ENCODE measurements at places on chromosomes 11 and 22.

DNA sequence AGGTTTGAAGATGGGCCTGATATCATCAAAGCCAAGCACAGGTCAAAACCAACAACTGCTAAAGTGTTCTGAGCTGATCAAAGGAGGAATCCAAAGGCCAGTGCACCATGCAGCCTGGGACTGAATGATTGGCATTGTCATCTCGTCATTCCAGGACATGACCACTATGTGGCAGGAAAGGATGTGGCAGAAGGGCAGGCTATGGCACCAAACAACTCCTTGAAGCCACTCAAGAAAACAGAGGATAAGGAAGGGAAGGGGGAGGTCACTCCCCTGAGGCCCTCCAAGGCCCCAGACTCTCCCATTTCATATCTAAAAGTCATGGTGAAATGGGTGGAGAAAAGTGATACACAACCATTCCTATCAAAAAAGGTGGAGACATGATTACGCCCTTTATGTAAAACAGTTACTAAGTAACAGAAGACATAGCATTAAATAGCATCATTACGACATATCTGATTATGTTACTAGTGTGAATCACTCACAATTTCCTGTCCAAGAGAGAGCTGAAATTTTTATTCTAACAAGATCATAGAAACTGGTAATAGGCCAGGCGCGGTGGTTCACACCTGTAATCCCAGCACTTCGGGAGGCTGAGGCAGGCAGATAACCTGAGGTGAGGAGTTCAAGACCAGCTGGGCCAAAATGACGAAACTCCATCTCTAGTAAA is 49.3 kb downstream of the AHNAK start:
- DNase-seq: no peak

- DNase-seq: no peak
Observed at GRCh38 chr22:16777284-16777924, 47.8 kb downstream of the XKR3 start.

- no peak for DNase-seq
Observed at GRCh38 chr11:44954051-44954906, 3.6 kb upstream of the TP53I11 start.

- DNase-seq: no peak
Observed at GRCh38 chr11:15144347-15144746, 29.6 kb downstream of the INSC start.

DNA sequence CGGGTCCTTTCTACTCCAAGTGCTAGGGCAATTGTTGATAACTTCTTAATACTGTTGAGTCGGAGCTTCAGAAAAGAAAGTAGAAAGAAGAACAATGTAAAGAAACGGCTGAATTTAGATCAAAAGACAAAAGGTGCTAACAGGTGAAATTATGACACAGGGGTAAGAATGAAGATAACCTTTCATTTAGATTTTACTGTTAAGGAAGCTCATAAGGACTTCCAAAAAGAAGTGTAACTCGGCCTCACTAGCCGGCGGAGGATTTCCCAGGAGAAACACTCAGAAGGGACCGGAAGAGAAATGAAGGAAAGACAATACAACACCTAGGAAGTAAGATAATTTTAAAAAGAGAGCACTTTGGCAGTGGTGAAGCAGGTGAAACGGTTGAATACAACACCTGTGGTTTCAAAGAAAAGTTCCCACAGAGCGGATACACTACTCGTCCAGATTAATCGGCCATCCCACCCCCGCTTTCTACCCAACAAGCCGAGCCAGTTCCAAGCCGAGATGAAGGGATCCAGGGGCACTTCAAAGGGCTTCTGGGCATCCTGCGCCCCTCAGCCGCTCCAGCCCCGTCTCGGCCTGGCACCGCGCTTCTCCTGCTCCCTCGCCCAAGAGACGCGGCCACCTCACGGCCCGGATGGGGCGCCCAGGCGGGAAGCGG is 737 bp downstream of the PPP2R1B start:
- no peak for DNase-seq

DNA sequence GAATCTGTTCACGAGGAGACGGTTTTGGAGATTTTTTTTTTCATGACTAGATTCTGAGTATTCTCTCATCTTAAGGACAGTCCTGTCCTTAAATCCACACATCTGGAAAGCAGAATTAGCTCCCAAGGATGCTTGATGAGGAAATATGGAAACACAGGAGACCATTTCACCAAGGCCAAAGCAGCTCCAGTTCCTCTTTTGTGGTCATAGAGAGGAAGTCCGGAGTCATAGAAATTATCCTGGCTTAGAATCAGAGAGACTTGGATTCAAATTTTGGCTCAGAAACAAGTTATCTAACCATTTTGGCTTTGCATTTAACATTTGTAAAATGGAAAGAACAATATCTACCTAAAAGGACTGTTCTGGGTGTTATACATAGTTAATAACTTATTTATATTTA is 7.3 kb upstream of the TEAD1 start:
- no peak for DNase-seq

DNA sequence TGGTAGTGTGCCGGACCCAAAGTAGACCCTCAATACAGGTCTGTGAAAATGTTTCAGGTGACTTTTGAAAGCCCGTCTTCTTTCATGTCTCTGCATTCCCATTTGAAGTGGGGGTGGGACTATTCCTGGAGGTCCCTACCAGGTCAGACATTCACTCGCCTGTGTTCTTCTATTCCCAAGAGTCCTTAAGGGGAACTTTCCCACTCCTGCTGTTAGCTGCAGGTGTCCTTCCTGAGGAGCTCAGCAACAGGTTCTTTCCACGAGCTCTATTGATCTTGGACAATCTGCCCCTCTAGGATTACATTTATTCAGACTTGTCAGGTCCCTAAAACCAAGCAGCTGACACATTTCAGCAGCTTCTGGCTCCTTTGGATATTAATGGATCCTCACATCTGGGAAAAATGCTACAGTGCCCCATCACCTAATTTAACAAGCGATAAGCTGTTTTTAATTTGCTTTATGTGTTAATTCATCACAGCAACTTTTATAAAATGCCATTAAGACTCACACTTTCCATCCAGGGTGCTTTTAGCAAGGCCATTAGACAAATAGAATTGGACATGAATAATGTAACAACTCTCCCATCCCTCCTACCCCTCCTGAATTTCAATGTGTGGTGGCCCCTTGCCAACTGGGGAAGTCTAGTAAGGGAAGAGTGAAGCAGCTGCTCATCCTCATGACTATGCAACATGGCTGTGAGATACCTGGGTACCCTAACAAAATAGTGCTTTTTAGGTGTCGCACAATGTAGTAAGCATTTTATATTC is 259.5 kb upstream of the CCDC90B start:
- no peak for DNase-seq

DNA sequence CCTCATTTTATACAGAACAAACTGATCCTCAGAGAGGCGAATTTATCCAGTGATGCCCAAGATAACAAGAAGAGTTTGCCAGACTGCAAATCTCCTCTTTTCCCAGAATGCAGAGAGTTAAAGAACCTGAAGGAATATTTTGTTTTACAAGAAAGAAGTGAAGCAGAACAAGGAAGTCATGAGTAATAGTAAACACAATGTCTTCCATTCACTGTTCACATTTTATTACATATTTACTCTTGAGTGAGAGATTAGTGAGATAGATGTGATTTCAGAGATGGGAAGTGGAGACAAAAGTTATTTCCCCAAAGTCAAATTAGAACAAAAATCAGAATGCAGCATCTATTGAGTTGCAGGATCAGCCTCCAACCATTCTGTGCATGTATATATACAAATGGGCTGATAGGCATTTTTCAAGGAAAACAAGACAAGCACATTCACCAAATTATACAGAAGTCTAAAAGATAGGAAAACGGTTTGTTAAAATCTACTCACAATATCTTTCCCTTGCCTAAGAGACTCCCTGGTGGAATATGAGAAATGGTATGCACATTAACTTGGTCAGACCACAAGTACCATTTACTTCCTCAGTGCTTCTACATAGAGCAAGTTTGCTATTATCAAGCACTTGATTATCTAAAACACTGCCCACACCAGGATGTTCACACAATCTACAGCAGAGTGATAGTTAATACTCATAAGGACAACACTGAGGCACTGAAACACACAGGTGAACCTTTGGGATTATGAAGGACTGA is 12.0 kb downstream of the GUCY1A2 start:
- no peak for DNase-seq

DNA sequence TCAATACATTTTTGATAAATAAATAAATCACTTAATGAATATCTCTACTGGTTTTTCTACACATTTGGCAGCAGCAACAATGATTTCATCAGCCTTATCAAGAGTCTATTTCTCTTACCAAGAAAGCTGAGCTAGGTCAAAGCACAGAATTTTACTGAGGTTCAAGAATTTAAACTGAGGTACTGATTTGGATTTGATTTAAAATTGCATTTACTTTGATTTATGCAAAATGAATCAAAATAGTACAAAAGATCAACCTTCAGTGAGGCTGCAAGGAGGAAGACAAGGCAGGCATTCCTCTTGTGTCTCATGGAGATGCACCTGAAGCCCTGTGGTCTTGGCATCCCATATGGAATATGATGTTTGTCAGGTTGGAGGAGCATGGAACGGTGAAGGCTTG is 15.5 kb upstream of the EP300 start:
- DNase-seq: no peak
